ENCODE measurements at places on chromosomes 4 and X.

- no peak for DNase-seq
These were observed 18.0 kb downstream of the HERC6 start for GRCh38 chr4:88396681-88397080.

- no peak for DNase-seq
These were observed 31.3 kb upstream of the ALG13 start for GRCh38 chrX:111649638-111650037.

- DNase-seq = no peak
These were observed 109.1 kb upstream of the DIPK2B start for GRCh38 chrX:45309801-45310200.

DNA sequence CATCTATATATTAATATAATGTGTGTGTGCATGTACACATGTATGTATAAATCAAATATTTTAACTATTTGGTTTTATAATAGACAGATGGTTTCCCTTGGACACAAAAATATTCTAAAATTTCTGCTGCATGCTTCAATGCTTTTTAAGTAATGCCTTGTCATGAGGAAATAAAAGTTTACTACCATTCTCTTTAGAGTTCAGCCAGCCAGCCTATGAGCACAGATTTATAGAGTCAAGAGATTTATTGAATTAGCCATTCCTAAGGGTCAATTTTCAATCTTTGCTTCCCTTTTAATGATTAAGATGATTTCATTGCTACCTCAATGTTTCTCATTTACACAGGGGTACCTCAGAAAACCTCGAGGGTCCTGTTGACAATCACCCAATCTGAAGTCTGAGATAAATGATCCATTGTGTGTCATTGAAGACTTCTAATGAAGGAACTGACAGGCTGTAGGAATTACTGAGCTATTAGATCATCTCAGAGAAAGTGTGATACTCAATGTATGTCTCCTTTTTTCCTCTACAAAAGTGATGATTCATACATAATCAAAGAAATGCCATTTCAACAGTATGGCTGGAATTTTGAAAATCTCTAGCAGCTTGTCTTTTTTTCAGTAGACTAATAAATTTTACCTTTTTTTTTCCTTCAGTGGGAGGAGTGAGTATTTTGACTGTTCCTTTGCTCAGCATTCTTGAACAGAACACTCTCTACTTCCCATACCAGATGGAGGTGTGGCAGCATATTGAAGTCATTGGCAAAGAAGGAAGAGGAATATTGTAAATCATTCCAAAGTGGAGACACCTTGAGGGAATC lies 222.6 kb upstream of the PCDH18 start:
- peak; percentile 97 for DNase-seq

DNA sequence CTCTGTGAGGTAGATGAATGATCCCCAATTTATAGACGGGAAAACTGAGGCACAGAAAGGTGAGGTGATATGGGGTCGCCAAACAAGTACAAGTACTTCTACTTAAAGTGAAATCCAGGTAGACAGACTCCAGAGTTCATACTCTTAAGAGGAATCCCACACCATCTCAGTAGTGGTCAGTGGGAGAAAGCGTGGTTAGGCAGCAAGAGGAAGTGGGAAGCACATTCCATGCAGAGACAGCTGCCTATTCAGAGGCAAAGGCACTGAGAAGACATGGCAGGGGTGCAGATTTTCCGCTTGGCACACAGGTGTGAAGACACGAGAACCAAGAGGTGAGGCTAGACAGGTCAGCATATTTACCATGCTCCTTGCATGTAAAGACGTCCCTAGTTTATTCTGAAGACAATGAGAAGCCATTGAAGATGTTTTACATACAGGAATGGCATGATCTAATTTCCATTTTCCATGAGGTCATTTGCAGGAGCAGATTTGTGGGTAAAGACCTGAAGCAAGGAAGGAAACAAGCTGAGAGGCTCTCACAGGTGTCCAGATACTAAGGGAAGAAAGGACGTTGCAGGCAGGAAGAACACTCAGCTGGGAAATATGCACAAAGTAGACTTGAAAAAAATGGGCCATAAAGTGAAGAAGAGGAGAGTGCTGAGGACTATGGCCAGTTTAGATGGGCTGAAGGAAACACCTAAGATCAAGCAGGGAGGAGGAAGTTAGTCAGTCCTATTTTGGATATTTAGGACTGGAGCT lies 17.3 kb upstream of the CLNK start:
- DNase-seq = peak; percentile 47

GRCh38 chr4:151231915-151232595 lies 44.9 kb upstream of the PRSS48 start:
- DNase-seq = peak; percentile 25

- no peak for DNase-seq
These were observed 91.6 kb downstream of the MAGEB17 start for GRCh38 chrX:16258882-16259281.

DNA sequence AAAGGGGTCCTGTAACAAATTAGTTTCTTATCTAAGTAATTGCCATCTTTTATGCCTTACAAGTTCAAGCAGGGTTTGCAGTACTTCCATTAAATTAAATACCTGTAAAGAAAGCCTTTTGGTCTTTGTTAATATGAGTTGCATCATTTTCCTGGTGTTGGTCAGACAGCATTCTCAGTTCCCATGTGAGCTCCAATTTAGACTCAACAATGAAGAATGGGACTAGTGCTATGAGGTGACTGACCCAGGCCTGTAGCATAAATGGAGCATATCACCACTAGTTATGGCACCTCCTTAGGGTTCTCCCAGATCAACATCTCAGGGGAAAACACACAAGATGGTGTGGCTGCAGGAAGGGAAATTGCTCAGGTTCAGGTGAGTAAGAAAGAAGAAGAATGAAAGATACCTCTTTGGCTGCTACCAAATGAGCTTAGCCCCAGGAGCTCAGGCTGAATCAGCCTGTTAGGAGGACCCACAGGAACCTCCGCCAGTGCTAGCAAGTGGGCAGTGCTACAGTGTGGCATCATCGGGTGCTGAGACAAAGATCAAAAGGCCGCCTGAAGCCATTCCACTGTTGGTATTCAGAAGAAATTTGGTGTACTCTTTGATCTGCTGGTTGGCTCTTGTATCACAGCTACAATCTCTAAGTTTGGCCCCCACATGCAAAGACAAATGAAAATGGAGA lies 1.8 kb downstream of the TTC29 start:
- DNase-seq = no peak

DNA sequence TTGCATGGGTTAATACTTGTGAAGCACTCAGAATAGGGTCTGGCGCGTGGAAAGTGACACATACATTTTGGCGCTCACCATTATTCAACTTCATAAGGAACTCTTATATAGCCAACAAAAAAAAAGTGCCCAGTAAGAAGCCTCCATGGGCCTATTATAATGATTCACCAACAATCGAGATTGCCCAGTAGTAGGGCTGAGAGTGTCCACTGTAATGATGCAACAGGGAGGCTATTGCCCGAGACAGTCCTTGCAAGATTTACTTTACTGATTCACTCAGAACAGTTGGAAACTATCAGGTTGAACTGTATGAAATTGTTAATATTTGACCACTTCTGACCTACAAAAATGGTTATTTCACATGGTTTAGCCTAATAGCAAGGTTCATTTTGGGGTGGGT lies 86.0 kb downstream of the PJA1 start:
- peak; percentile 50 for DNase-seq

GRCh38 chrX:119406776-119407175 lies 7.6 kb downstream of the SLC25A43 start:
- peak; percentile 25 for DNase-seq

DNA sequence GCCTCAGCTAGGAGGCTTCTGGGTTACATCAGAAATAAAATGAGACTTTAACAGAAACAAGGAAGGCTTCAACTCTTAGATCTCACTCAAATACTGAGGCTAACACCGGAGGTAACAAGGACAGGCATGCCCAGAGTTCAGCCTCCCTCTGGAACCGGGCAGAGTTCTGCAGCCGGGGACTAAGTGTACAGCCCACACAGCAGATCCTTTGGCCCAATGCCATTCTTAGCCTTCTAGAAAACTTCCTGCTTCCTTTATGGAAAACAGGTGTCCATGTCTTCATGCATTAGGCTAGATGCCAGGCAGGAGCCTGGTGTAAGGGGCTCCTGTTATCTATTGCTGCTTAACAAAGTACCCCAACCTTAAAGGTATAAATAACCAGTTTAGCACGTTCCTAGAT lies 369.7 kb downstream of the BCOR start:
- peak; percentile 31 for DNase-seq

DNA sequence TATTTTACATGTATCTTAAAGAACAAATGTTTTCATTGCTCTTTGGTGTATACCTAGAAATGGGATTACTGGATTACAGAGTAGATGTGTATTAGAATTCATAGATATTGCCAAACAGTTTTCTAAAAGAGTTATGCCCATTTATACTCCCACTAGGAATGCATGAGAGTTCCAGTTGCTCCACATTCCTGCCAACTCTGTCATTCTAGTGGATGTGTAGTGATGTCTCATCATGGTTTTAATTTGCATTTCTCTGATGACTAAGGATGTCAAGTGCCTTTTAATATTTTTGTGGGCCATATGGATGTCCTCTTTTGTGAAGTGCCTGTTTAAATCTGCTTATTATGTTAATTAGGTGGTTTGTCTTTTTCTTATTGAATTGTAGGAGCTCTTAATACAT lies 65.6 kb upstream of the BMP2K start:
- DNase-seq = peak; percentile 46

DNA sequence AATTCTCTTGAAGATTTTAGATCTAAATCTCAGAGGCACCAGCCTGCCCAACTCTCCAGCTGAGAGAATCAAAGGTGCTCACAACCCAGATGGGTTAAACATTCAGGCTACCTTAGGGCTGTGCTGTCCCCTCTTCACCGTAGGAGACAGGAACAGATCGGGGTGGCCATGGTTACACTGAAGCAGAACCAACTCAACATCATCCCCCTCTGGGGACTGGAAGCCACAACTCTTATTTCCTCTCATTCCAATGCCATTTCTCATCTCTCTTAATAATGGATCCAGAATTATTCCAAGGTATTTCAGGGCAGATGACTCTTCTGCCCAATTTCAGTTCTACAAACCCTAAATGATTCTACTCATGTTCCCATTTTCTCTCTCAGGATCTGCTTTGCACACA lies 109.7 kb downstream of the NKX6-1 start:
- DNase-seq = peak; percentile 67

GRCh38 chr4:108730579-108730978 lies 32.3 kb downstream of the ETNPPL start:
- DNase-seq = no peak

DNA sequence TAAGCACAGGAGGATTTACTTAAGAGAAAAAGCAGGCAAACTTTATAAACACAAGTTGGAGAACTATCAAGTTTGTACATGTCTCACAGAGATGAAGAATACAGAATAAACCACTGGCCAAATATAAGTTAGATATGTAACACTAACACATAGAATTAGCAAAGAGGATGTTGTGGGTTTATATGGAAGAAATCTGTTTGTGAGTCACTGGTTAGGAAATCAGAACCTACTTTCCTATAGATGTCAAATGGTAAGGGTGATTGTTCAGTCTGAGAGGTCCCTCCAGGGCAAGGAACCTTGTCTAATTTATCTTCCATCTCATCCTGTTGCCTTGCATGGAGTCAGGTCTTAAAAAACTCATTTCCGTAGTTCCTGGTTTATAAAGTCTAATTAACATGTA lies 14.8 kb upstream of the ART3 start:
- no peak for DNase-seq

DNA sequence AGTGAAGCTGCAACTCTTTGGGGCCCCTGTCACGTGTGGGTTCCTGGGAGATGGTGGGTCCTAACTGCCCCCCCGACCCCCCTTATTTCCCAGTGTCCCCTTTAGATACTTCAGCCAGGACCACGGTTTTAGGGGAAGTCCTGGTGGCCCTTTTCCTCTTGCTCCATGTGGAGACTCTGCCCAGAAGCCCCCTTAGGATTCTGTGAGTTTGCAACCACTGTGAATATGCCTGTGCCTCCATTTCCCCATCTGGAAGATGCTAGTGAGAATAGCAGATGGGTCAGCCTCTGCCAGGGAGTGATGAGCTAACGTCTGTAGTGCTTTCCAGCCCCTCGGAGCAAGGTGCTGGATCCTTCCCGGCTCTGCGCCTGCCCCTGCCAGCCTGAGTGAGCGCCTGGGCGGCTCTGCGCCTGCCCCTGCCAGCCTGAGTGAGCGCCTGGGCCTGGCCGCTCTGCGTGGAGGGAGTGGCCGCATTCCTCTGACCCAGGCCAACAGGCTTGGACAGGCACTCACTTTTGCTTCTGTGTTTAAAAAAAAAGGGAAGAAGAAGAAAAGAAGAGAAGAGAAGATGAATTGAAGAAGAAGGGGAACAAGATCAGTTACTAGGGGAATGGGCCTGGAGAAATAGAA lies 6.7 kb upstream of the CITED1 start:
- no peak for DNase-seq

GRCh38 chr4:147060151-147060931 lies 114.7 kb upstream of the TTC29 start:
- DNase-seq = peak; percentile 97

DNA sequence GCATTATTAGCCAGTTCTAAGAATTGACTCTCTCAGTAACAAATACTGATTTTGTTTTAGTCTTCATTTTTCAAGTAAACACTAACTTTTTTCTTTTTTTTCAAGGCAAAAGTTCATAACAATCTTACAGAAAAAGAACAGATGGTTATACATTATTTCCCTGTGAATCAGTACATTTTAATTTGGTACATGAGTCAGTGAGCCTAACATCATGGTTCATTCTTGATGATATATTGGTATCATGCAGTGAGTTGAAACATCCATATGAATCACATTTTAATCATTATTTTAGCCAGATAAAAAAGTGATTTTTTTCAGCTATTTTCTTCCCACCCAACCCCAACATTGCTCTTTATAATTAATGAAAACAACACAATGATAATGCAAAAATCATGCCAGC lies 184.3 kb upstream of the TACR3 start:
- DNase-seq = peak; percentile 80

DNA sequence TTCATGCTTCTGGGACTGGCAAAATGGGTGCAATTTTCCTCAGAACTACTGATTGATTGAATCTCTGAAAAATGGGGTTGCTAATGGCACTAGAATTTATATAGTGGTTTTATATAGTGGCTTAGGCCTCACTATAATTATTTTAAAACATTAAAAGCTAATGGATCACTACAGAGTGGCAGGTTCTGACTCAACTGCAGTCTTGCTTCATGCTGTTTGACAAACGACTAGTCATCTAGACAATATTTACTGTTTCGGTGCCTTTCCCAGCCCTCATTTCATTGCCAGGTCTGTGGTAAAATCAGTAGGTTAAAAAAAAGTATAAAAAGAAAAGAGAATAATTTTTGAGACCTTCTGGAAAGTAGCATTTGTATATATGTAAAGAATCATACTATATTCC lies 352.8 kb upstream of the ATOH1 start:
- no peak for DNase-seq

DNA sequence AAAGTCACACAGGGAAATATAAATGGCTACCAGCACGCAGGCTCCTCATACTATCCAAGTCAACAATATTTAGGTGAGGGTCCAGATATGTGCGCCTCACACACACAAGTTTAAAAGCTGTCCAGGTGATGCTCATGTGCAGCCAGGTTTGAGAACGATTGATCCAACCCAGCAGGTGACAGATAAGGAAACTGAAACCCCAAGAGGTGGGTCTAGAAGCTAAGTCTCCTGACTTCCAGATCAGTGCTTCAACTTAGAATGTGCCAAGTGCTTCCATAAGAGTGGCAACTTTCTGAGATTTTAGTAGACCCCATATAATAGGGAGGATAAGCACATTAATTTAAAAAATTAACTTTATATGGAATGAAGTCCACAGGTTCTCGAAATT lies 54.4 kb upstream of the NAP1L5 start:
- DNase-seq = no peak

- no peak for DNase-seq
These were observed 339.5 kb upstream of the DIPK2B start for GRCh38 chrX:45540181-45540580.

Data from fibroblast of upper back skin (primary cell).